Cerebellum (tissue), 4 donors: ENCODE measurements at places on chromosomes 4 and X. TPM values are rescaled to one million over a fixed set of nuclear protein-coding genes. Genes with fewer than 3 reads are reported as not detected.

DNA sequence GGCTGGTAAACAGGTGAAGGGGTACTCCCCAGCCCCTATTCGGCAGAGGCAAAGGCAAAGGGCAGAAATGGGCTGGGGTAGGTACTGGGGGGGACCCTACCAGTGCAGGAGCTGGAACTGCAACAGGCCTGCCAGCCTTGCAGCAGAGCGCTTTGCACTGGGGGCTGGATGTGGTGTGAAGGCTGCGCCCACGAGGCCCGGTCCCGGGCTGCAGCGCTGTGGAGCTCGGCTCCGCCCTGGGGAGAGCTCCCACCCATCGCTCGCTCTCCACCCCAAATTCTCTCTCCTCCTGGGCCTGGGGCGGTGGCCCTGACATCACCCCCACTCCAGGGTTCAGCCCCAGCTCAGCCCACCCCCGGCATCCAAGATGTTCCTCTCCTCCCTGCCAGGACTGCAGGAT is 24.2 kb downstream of the IQSEC2 start:
- no peak for DNase-seq

GRCh38 chr4:112147697-112148096 is 2.4 kb downstream of the FAM241A start:
- no peak for DNase-seq

Gene CFI
- 5.7 TPM for total RNA-seq

DNA sequence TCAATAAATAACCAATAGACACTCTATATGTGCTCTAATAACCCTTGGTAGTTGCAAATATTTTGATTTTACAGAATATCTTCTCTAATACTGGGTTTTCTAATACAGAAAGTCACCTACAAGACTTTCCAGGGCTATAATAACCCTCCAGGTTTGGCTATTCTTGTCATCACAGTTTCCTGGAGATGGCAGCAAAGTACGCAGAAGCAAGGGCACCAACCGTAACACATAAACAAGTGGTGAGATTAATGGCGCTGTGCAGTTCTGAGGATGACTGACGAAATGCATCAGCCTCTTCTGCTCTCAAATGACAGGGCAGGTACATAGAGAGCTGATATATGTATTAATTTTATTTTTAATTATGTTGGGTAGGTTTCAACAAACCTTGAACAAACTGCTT is 122.4 kb downstream of the C4orf33 start:
- no peak for DNase-seq

DNA sequence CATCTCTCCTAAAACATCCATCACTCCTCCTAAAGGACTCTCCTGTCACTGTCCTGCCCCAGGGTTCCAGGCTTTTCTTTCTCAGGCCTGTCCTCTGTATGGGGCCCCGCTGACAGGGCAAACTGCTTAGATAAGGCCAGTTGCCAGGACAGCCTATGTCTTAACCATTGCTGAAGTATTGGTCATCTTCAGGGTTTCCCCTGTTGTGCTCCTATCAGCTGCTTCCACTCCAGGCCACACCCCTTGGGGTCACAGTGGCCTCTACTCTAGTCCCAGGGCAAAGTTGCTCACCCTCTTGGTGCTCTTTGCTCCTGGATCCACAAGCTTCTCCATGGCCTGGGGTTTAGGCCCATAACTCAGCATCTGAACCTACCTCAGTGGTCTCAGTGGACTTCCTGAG is 138.0 kb upstream of the PJA1 start:
- no peak for DNase-seq

GRCh38 chr4:31283679-31284078 is 563.5 kb downstream of the PCDH7 start:
- no peak for DNase-seq

DNA sequence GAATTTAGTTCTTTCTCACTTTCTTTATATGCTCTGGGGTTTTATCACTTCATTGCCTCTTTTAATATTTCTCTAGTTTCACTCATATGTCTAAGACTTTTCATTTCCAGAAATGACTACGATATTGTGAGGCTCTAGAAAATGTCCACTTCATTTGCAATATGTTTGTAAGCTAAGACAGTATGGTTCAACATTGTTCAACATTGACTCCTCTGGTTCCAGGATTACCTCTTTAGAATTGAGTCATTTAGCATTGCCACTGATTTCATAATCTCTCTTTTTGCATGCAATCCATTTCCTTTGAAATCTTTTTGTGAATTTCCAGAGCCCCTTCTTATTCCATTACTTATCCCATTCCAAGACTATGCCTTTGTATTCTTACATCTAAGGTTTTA is 32.3 kb downstream of the BBS12 start:
- DNase-seq: no peak

Gene ADAM29
- total RNA-seq: 0.91 TPM

GRCh38 chrX:118508635-118509034 is 13.0 kb downstream of the DOCK11 start:
- DNase-seq: no peak

GRCh38 chrX:147910607-147911006 is 1.1 kb upstream of the FMR1 start:
- DNase-seq: no peak

GRCh38 chr4:36115312-36115711 is 129.0 kb downstream of the ARAP2 start:
- no peak for DNase-seq

DNA sequence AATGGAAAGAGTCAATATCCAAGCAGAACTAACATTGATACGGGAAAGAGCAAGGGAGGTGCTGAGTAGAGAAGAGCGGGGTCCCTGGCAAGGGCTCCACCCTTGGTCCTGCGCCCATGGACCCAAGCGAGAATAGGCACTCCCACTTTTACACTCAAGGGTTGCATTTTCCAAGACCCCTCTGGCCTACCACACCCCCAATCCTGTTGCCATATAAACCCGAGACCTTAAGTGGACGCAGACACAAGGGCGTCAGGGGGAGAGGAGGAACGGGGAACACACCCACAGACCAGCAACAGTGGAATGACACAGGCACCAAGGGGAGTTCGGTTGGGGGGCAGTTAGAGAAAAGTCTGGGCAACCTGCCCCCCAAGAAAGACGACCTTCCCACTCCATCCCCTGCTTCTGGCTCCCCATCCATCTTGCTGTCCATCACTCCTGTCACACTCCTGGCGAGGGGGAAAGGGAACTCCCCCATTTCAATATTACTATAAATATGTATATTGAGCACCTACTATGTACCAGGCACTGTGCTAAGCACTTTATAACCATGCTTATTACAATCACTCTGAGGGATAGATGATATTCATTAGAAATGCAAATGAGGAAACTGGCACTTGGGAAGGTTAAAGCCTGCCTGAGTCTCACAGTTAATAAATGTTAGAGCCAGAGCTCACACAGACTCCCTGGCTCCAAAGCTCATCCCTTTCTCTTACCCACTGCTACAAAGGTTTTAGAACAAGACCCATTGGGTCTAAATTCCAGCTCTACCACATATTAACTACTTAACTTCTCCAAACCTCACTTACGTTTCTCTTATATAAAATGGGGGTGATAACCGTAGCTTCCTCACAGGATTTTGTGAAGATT is 51.7 kb downstream of the SCD5 start:
- DNase-seq: no peak

DNA sequence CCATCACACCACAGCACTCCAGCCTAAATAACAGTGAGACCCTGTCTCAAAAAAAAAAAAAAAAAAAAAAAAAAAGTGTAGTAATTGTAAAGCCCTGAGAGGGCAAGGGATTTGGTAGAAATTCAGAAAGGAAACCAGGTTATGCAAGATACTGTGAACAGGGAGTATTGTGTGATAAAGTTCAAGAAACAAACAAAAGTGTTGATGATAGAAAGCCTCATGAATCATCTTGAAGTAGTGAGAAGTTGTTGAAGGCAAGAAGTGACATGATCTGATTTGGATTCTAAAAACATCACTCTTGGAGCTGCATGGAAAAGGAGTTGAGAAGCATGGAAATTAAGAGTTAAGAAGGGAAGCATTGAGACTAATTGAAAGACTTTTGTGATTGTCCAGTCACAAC is 102.2 kb downstream of the RAP1GDS1 start:
- DNase-seq: no peak

Gene MOSPD2
- 25.0 TPM for total RNA-seq

DNA sequence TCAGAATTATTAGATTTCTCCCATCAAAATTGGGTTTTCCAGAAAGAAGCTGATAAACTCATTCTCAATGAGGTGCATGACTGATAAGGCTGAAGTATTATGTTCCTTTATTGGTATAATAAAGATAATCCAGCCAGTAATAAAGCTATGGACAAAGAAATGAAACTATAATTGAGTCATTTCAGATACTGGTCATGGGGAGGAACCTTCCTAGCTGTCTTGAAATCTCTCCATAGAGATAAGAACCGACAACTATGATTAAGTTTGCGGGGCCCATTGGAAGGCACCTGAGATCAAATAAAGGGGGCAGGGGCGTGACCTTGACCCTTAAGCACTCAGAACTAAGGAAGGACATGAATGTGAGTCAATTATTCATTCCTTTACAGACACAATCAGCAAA is 47.8 kb downstream of the RAI2 start:
- DNase-seq: no peak

GRCh38 chrX:118758511-118758910 is 31.1 kb downstream of the IL13RA1 start:
- no peak for DNase-seq

GRCh38 chr4:116215622-116216021 is 869.8 kb downstream of the TRAM1L1 start:
- no peak for DNase-seq

Gene FANCB
- total RNA-seq: 14.2 TPM

GRCh38 chrX:150879855-150880807 is 18.3 kb downstream of the CD99L2 start:
- no peak for DNase-seq

- no peak for DNase-seq
These were observed 36.2 kb upstream of the UGDH start for GRCh38 chr4:39563346-39563847.

- no peak for DNase-seq
These were observed 1.6 kb downstream of the UGT2A3 start for GRCh38 chr4:68950033-68950432.

DNA sequence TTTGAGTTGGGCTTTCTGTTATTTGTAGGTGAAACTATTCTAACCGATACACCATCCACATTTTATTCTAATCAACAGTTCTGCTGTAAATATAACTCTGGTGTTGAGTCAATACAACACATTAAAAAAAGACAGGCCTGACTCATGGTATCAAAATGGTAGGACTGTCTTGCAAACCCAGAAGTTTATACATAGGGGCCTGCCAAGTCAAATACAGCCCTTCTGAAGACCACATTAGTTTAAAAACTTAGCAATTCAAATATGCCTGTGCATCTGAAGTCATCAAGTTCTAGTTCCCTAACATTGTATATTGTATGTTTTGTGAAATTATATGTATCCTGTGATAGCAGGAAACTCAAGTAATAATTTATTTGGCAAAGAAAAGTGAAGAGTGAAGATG is 24.4 kb upstream of the PDE5A start:
- DNase-seq: no peak

Gene CYLC1
- total RNA-seq: not detected

GRCh38 chrX:108267557-108267956 is 170.7 kb downstream of the COL4A6 start:
- no peak for DNase-seq

Gene HPGDS
- 3.6 TPM for total RNA-seq

DNA sequence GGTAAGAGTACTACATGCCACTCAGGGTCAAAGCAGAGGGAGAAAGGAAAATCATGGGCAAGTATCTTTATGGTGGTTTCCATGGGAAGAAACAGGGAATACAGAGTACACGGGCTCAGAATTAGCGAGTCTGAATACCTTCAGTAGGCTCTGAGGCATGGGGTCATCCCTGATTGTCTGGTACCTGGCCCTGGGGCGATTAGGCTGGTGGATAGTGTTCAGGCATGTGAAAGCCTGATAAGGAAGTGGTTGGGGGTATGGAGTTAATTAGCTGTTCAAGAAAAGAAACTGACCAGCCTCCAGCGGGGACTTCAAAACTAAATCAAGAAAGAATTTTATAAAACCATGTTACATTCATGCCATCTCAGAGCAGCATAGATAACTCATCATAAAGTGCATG is 518.8 kb downstream of the RAB28 start:
- no peak for DNase-seq

DNA sequence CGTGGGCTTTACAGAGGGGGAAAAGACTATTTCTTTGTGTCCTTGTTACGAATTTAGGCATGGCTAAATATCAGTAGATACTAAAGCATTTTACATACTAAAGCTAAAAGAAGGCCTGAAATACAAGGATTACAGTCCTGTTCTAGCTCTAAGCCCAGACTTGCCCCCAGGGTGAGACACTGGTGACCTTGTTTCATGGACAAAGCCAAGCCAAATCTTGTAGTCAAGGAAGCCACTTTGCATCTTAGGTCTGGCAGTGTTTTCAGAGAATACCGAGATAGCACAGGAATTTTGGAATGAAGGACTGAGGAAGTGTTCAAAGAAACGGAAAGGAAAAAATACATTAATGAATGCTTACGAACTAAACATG is 733 bp upstream of the G3BP2 start:
- no peak for DNase-seq

GRCh38 chrX:43664258-43664657 is 8.2 kb downstream of the MAOA start:
- no peak for DNase-seq

DNA sequence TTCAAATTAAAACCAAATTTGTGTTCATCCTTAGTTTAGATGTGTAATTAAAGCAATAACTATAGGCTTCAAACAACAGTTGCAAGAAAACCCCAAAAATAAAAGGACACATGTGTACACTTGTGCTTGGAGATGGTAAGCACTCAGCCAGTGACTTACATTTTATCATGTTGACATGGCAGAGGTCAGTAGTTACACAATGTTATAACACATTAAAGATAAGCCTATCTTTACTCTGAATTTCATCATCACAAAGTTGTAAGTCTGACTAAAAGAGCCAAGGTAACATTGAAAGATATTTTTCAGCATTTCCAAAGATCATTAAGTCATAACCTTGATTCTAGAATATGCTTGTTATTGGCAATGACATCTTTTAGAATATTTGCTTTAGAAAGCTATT is 98.5 kb upstream of the PNPLA4 start:
- DNase-seq: no peak

DNA sequence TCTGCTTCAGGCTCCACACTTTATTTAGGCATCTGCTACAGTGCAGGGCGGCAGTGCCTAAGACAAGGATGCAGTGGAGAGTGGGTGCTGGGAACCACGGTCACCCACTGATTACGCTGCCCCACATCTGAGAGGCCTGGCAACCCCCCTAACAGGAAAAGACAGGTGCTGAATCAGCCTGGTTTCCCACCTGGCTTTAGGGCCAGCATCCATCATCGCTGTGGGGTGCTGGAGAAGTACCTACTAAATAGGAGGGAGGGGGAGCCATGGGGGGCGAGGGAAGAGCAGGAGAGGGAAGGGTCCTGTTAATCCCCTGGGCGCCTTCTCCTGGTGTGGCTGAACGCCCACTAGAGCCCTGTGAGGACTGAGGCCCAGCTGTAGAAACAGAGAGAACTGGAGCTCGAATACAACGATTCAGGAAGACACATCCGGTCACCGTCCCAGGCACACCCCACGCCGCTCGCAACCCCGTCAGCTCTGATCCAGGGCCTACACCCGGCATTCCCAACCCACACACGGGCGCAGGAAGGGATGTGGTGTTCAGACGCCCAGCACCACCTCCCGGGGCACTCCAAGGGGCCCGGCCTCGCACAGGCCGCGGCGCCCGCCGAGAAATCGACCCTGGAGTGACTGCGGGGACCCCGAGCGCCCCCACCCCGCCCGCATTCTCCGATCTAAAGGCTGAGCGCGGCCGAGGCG is 554 bp downstream of the DCTD start:
- peak; percentile 35 for DNase-seq

- no peak for DNase-seq
These were observed 54.6 kb upstream of the TENM3 start for GRCh38 chr4:182188622-182189021.

Gene PNMA6A
- 8.2 TPM for total RNA-seq
